ENCODE measurements at places on chromosomes 2 and 18.

DNA sequence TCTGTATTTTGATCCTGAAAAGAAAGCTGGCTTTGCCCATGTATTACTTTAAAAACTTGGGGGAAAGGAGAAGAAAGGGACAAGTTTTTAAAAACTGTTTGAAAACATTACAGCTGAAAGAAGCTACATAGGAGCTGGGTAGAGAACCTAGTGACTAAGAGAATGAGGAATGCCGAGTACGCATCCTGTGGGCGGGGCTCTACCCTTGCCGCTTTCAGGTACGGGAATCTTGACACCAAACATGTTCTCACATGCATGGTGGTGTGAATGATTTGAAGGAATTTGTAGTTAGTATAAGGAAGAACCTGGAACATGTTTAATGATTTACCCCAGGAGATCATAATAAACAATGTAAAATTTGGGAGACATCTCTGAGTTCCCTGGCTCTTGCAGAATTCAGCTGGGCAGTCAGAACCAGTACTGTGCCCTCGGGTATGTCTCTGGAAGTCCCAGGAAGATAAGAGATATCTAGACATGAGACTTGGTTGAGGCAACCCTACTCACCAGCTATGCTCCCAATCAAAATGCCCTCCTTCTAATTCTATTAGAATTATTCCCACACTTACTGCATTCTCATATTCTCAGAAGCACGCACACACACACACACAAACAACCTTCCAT lies 16.5 kb upstream of the TGFA start:
- H3K4me3 ChIP-seq, result no peak overlapping the region
- no peaks in the 10 kb centered on the region for H3K36me3 ChIP-seq
- no peak for DNase-seq
- no peak overlapping the region for H3K27ac ChIP-seq

- peaks cover 4% of the 10 kb centered on the region for H3K4me1 ChIP-seq
- H3K4me3 ChIP-seq, result no peak overlapping the region
- no peaks in the 10 kb centered on the region for H3K36me3 ChIP-seq
- no peak for DNase-seq
- no peaks in the 10 kb centered on the region for H3K27me3 ChIP-seq
- no peak overlapping the region for H3K27ac ChIP-seq
Observed at GRCh38 chr18:33757037-33757436, 179.0 kb downstream of the ASXL3 start.

DNA sequence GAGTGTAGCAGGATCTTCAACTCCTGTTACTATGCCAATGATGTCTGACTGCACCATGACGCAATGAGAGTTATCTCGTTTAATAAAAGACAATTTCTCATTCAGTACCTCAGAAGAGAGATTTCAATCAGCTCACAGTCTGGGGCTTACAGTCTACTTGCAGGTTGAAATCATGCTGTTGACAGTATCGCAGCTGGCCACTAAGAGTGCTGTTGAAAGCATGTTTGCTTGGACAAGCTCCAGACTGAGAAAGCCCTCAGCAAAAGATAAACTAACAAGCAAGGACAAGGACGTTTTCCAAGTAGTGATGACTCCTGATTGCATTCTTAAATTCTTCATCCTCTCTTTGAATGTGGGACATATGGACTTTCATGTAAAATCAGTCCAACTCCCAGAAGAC lies 145.2 kb upstream of the SYT4 start:
- no peaks in the 10 kb centered on the region for H3K36me3 ChIP-seq
- peaks cover 6% of the 10 kb centered on the region for H3K27me3 ChIP-seq
- no peak overlapping the region for H3K4me3 ChIP-seq
- no peak for DNase-seq
- H3K27ac ChIP-seq, result no peak overlapping the region
- no peaks in the 10 kb centered on the region for H3K4me1 ChIP-seq

- H3K4me1 ChIP-seq, result no peaks in the 10 kb centered on the region
- H3K27ac ChIP-seq, result no peak overlapping the region
- no peaks in the 10 kb centered on the region for H3K27me3 ChIP-seq
- no peak overlapping the region for H3K4me3 ChIP-seq
Observed at GRCh38 chr18:2707551-2708168, 52.1 kb downstream of the SMCHD1 start.

Measured in pancreas (tissue), 10 donors.